ENCODE measurements at places on chromosomes 3 and 15. TPM values are rescaled to one million over a fixed set of nuclear protein-coding genes. Genes with fewer than 3 reads are reported as not detected.

DNA sequence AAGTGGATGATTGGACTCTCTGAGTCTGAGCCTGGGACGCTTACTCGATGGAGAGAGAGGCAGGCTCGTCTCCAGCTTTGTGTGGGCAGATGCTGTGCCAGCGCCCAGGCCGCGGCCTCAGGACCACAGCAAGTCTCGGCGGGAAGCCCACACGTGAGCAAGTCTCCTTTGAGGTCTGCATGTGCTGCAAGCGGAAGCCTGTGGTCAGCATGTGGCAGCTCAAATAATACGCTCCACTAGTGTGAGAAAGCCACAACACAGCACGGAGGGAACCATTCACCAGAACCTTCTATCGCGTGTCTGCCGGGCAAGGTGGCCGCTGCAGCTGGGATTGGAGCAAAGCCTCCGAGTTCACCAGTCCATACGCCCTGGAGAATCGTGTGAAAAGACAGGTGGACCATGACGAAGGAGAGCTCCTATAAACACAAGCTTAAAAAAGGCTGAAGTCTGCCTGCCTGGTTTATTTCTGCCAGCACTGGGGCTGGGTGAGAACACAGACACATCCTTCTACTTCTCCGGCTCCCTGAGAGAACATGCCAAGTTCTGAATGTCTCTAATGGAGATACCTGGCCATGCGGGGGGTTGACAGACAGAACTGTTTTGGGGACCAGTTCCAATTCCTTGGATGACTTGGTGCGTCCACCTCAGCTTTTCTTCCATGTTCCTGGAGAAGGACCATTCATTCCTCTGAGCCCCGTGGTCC is 82.0 kb upstream of the LRIG1 start:
- DNase-seq, result peak; percentile 41

PLCH1 gene
- 1.1 TPM for total RNA-seq

USP4 gene
- 76.5 TPM for total RNA-seq

BTBD1 gene
- total RNA-seq, result 65.7 TPM

All from activated T-cell treated with anti-CD3 and anti-CD28 coated beads, Interleukin-2, amount 50 U/mL, for 72 hours (primary cell).